Keratinocyte (primary cell): ENCODE measurements at places on chromosomes 5 and 9.

DNA sequence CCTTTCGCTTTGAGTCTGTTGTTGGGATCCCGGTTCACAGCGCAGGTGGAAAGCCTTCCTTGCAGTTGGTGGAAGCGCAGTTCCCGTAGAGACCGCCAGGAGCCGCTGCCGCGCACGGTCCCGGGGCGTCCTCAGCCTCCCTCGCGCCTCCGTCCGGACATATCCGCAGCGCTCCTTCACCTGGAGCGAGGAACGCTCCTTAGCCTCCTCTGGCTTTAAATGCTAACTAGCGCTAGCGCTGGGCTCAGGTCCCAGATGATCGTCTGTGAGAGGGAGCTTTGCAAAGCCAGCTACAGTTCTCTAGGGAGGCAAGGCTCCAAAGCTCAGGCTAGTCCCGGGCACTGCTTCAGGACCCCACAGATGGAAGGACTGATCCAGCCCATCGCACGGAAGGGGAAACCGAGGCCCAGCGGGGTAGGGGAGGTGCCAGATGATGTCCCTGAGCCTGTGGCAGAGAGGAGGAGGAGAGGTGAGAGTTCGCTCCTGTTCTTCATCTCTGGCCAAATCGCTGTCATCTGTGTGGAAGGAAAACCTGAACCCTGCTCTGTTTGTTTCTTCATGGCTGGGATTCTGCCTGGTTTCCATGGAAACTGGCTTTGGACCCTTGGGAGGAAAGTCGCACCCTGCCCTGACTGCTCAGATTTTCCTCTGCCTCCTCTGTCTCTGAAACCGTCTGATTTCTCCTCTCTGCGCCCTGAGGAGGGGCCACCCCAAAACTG, 31.4 kb downstream of the COL15A1 start:
- DNase-seq = no peak

GRCh38 chr5:173028811-173029327, 27.3 kb upstream of the CREBRF start:
- no peak for DNase-seq

DNA sequence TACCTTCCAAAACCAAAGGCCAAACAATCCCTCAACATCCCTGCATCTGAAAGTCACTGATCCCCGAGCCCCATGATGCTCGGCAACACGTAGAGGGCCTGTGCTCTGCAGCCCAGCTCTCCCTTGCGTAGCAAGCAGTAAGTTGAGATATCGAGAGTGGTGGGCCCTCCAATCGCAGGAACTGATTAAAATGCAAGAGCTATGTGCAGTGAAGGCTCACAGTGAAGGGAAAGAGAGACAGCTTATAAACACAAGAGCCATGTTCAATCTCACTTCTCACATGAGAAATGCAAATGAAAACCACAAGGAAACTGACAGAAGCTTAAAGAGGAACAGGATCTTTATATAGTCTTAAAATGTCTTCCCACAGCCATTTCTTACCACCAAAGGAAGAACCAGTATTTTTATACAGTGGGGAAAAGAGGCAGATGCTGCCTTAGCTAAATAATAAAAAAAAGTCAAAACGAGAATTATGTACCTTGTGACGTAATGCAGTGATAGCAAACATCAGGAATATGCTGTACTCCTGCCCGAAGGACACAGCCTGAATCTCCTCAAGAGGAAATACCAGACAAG, 24.6 kb downstream of the TTF1 start:
- DNase-seq = no peak

GRCh38 chr9:6924149-6924548, 166.4 kb downstream of the KDM4C start:
- DNase-seq = no peak

- no peak for DNase-seq
These were observed 274.1 kb downstream of the DENND1A start for GRCh38 chr9:123655681-123656423.
